ENCODE measurements at places on chromosomes 2 and 18.
A peak's percentile ranks its signal among the peaks of the same experiment; 100 is the strongest.

- DNase-seq, result no peak
Observed at GRCh38 chr2:212961255-212961654, 190.2 kb downstream of the IKZF2 start.

DNA sequence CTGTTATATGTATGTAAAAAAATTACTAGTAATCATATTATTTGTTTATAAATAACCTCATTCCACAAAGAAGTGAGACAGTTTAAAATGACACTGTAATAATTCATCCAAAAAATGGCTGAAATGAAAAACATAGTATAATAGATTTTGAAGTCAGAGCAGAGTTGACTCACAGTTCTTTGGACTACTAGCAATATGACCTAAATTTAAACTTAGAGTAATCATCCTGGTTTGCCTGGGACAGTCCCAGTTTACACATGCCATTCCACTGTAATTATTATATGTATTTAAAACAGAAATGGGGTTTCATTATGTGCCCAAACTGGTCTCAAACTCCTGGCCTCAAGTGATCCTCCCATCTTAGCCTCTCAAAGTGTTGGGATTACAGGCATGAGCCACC, 48.3 kb downstream of the CCDC88A start:
- no peak for DNase-seq

DNA sequence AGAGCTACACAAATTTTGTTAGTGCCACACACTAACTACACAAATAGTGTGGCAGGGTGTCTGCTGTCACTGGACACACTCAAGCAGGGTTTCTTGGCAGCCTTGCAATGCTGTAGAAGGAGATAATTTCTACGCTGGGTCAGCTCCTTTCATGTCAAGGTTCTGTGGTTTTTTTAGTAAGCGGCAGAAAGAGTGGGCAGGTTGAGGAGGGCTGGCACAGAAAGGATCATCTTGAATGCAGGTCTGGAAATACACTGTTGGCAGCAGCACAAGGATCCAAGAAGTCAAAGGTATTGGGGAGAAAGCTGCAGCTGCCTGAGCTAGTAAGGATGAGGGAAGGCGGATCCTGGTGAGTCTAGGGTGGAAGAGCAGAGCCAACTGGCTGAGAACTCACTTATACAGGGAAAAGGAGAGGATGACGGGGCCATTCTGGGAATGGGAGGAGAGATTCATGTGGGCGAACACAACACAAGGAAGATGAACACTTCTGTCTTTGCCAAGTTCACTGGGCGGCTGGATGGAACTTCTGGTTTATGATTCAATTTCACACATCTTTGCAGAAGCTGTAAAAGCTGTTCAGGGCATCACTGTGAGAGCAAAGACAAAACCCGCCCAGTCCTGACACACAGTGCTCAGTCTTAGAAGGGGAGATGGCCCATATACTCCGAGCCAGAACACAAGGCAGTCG, 16.9 kb upstream of the CYRIA start:
- DNase-seq, result no peak

DNA sequence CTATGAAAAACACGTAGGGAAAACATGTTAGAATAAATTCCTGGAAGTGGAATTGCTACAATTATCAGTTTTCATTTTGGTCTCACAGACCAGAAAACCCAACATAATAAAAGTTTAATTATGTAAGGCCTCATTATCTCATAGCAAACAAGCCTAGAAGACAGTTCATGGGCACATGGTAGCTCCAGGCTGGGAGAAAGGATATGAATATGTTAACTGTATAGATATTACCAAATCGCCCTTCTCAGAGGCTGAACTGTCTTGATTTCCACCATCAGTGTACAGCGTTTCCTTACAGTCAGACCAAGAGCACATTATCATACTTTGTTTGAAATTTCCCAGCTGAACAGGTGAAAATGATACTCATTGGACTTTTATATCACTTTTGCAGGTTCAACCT, 17.1 kb upstream of the SLC35F6 start:
- DNase-seq, result no peak

DNA sequence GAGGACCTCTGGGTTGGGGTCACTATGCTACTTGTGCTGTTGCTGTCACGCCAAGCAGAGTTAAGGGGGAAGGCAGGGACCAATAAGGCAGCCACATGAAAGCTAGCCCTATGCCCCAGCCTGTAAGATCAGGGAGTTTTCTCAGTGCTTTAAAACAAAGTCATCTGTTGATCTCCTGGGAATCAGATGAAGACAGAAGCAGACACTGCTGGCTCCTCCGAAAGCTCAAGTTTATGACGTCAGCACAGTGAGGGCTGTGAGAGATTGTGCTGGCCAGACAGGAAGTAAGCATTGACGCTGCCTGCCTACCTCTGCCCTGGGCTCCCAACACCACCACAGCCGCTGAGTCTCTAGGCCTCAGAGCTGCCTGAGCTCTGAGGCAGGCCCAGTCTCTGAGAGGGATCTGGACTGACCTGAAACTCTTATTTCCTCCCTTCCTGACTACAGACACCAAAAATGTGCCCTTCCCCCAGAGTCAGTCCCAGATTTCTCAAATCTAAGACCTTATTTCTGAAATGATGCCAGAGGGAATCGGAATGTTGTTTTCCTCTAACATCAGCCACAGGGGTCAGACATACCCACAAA, 118.1 kb upstream of the EPAS1 start:
- peak; percentile 90 for DNase-seq

GRCh38 chr18:48066225-48066652, 135.8 kb upstream of the SMAD2 start:
- DNase-seq, result no peak

DNA sequence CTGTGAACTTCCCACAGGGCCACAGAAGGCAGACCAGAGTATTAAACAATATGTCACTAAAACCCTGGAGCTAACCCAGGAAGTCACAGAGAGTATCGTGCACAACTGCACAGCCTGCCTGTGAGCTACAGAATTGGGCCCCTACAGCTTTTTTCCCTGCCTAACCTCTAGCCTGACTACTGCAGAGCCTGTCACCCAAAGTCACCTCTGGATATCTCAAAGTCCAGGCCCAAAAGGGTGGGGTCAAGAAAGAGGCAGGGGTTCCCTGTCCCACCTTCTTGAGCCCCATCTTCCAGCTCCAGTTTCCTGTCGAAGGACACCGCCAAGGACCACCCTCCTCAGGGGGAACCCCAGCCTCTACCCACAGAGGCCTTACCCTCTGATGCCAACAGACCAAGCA, 13.5 kb downstream of the GAD1 start:
- DNase-seq, result no peak

DNA sequence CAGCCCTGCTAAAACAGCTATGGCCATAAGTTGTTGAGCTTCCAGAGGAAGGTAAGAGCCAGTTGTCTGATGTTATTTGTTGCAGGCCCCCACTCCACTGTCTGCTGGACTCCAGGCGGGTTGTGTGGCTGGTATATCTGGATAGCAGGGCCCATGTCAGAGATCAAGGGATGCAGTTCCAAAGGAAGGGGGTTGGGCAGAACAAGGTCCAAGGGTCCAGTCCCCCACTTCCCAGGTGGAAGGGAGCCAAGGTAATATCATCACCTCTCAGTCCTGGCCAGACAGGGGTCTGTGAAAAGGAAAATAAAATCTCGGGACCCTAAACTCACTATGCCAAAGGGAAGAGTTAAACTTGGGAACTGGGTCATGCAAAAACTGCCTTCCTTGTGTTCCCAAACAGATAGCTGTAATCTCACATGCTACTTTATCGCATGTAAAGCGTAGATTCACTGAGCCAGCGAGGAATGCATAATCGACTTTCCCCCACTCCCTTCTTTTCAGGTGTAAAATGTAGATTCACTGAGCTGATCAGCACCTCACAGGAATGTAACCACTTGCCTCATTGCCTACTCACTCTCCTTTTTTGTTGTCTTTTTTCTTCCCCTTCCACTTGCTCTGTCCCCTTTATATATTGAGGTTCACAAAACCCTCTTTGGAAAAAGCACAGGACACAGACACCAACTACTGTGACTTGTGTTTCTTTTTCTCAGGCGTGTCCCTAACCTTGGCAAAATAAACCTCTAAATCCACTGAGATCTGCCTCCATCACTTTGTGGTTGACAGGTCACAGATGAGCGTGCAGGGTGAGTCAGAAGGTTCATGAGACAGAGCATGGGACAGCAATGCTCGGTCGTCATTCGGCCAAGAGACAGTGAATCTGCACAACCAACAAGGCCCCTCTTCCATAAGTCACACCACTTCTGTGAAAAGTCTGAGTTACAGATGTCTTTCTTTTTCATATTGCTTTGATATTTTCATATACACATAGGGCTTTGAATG, 255.3 kb upstream of the SIX2 start:
- peak; percentile 86 for DNase-seq

- peak; percentile 57 for DNase-seq
Observed at GRCh38 chr2:174610243-174610995, 12.8 kb upstream of the WIPF1 start.

GRCh38 chr2:70670626-70671025, 97.4 kb downstream of the ADD2 start:
- DNase-seq, result no peak

DNA sequence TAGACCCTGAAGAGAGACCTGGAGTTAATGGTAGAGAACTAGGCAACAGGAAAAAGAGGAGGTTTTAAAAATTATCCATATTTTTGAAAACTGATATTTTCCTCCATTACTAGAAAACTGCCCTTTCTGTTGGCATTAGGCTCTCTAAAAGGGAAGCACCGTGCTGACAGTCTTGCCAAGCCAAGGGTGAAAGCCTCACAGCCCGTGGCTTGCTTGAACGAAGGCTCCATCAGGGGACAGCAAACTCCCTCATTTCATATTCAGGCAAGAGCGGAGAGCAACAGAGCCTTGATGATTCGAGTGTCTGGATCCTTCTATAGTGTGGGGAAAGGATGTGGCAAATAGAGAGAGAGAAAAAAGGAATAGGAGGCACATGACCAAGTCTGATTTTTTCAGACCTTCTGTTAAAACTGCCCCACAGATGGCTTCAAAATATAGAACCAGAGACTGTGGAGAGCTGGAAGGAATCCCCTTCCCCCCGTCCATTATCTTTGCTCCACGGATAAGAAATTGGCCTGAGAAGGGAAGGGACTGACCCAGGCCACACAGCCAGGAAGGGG, 67.0 kb downstream of the CACNB4 start:
- DNase-seq, result no peak

- DNase-seq, result no peak
Observed at GRCh38 chr2:204454672-204455380, 90.4 kb upstream of the PARD3B start.

- DNase-seq, result no peak
Observed at GRCh38 chr2:240397924-240398645, 37.4 kb upstream of the GPC1 start.

- DNase-seq, result no peak
Observed at GRCh38 chr2:98532756-98533155, 75.6 kb downstream of the COA5 start.

GRCh38 chr18:72830109-72830508, 37.7 kb downstream of the NETO1 start:
- peak; percentile 50 for DNase-seq

GRCh38 chr2:183113630-183114029, 10.6 kb upstream of the NUP35 start:
- no peak for DNase-seq

- no peak for DNase-seq
Observed at GRCh38 chr2:3771576-3771975, 68.2 kb downstream of the DCDC2C start.

DNA sequence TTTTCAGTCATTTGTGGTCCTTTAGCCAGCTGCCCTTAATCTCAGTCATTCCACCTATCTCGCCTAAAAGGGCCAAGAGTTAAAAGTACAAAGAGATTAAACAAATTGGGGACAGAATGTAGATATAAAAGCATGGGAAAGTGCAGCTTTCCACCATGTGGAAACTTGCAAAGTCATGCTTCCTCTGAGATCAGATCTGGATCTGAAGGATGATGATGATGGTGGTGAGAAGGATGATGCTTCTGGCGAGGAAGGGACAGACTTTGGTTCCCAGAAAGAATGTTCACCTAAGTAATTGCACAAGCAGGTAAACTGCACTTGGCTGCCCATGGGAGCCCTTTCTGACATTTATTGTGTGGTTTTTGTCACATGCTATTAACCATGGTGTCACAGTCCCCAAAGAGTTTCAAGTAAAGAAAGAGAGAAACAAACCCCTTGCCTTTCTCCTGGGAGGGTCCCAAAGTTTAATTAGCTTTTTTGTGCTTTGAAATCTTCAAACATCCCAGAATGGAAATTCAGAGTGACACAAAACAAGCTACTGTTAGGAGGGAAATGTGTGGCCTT, 34.7 kb downstream of the KLF7 start:
- no peak for DNase-seq

DNA sequence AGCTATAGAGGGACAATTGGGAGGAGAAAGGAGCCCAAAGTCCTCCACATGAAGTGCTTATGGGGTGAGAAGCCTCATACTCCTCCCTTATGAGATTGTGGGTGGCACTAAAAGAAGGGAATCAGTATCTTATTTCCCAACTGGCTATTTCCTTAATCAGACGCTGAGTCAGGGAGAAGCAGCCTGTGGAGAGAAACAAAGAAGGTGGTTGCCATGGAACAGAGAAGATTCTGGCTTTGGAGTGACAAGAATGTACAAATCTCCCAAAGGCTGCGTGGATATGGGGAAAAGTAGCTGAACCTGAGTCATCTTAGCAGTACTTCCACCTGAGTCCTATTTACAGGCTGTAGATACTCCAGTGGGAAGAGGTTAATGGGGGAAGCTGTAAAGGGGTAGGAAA, 115.8 kb upstream of the CWC22 start:
- peak; percentile 10 for DNase-seq

DNA sequence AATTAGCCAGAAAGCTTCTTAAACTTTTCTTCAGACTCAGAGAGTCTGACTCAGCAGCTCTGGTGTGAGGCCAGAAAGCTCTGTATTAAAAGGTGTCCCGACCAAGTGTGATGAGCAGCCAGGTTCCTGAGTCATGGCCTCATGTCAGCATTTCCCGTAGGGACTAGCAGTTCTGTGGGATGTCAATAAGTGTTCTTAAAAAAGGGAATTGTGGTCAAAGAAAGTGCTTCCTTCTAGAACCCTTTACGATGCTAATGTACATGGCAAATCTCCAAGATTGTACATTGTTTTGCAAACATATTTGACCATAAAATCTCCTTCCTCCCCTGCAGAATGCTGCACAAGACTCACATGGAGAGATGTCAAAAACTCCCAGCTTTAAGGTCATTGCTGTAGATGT, 80.1 kb downstream of the PLA2R1 start:
- DNase-seq, result peak; percentile 45

GRCh38 chr2:30380824-30381223, 66.2 kb upstream of the LCLAT1 start:
- DNase-seq, result peak; percentile 26

DNA sequence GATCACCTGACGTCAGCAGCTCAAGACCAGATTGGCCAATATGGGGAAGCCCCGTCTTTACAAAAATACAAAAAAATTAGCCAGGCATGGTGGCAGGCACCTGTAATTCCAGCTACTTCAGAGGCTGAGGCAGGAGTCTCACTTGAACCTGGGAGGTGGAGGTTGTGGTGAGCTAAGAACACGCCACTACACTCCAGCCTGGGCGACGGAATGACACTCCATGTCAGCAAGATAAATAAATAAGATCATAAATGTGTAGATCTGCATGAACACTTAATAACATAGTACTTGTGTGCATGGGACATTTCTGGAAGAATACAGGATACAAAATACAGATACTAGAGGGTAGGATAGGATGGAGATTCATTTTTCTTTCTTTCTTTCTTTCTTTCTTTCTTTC, 9.1 kb downstream of the EHD3 start:
- DNase-seq, result no peak

- DNase-seq, result no peak
Observed at GRCh38 chr2:84972207-84972783, 1.3 kb downstream of the KCMF1 start.

GRCh38 chr2:65331336-65332025, 100.9 kb downstream of the SPRED2 start:
- peak; percentile 32 for DNase-seq

- DNase-seq, result peak; percentile 56
Observed at GRCh38 chr2:28709101-28709500, 42.5 kb upstream of the PPP1CB start.

- no peak for DNase-seq
Observed at GRCh38 chr2:105814291-105814940, 69.7 kb downstream of the NCK2 start.

Data from RPMI7951 (cell line).